ENCODE measurements at places on chromosomes 7 and 10.
A peak's percentile ranks its signal among the peaks of the same experiment; 100 is the strongest.

GRCh38 chr7:377080-378040 is 87.4 kb downstream of the FOXL3 start:
- no peak for DNase-seq

- peak; percentile 92 for DNase-seq
Measured at GRCh38 chr10:10826125-10826524, 191.5 kb upstream of the CELF2 start.

DNA sequence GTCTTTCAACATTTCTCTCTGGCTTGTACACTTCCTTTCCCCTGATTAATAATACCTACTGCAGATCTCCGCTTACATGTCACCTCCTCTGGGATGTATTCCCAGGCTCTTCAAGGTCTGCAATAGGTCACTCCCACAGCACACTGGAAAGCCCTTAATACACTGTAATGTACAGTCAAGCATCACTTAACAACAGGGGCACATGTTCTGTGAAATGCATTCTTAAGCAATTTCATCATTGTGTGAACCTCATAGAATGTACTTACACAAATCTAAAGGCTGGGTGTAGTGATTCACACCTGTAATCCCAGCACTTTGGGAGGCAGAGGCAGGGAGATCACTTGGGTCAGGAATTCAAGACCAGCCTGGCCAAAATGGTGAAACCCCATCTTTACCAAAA is 1.9 kb downstream of the COX15 start:
- DNase-seq = peak; percentile 19

DNA sequence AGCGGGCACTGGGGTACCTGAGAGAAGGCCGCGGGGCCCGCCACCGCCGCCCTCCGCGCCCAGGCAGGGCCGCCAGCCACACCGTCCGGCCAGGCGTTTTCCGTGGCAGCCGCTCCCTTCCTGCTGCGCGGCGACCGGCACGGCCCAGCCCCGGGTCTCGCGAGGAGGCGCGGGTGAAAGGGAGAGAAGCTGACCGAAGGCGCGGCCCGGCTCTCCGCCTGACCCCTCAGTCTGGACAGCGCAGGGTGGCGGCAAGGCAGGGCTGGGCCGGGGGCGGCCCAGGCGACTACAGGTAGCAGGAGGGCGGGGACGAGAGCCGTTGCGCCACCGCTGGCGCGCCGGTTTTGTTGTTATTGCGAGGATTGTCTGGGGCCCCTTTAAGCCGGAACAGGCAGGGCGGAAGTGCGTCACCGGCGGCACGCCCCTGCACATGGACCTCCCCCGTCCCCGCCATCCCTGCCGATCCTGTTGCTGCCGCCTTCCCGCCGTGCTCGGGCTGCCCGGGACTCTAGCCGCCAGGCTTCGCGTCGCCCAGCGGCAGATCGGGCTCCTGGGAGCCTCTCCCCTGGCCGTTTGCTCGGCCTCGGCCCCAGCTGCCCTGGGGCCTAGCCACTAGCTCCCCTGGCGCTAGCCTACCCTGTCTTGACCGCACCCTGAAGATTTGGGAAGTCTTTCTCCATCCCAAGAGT is at the start of gene HERPUD2:
HERPUD2 (minus strand) TSS at position 352 of the 689 bp plus-strand sequence. CDS start 805 bp downstream, outside the sequence.
- peak; percentile 96 for DNase-seq

GRCh38 chr7:104627516-104627915 is 299.1 kb downstream of the LHFPL3 start:
- DNase-seq = peak; percentile 39

GRCh38 chr7:3980300-3980643 is 679.2 kb downstream of the SDK1 start:
- DNase-seq = no peak

DNA sequence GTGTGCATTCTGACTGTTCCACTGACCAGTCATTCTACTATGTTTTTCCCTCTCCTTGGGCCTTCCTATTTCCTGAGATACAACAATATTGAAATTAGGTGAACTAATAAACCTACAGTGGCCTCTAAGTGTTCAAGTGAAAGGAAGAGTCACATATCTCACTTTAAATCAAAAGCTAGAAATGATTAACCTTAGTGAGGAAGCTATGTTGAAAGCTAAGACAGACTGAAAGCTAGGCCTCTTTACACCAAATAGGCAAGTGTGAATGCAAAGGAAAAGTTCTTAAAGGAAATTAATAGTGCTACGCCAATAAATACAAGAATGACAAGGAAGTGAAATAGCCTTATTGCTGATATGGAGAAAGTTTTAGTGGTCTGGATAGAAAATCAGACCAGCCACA is 5.7 kb upstream of the DYNC1I1 start:
- no peak for DNase-seq

GRCh38 chr7:143223784-143224183 is 1.9 kb downstream of the TAS2R40 start:
- DNase-seq = no peak

DNA sequence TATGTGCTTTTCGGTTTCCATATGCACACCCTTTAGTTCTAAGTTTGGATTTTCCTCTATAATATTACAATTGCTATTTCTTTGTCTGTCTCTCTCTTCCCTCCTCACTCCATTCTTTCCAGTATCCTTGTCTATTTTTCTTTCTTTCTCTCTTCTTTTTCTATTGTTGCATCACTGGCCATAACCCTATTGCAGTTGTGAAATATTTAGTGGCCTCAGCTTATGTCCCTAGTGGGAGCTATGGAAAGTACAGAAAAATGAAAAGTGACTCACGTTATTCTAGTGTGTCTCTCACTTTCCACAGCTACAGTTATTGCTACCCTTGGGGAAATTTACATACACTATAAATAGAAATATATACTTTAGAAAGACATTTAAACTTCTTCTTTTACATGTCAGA is 59.1 kb downstream of the CNTNAP2 start:
- DNase-seq = no peak

DNA sequence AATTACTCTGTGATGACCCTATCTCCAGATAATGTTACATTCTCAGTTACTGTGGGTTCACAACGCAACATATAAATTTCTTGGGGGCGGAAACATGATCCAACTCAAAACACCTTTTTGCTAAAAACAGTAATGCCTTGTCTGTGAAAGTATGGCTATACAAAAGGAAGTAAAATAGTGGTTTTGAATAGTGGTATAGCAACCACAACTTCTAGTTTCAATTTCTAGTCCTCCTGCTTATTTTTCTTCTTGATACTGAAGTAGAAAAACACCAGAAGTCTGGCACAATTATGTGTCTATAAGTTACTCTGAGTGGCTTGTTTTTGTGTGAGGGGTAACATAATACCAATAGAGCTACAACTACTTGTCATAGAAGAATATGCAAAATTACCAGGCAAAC is 21.5 kb upstream of the ZNF800 start:
- no peak for DNase-seq

- no peak for DNase-seq
Measured at GRCh38 chr7:151371266-151371665, 29.7 kb downstream of the NUB1 start.

DNA sequence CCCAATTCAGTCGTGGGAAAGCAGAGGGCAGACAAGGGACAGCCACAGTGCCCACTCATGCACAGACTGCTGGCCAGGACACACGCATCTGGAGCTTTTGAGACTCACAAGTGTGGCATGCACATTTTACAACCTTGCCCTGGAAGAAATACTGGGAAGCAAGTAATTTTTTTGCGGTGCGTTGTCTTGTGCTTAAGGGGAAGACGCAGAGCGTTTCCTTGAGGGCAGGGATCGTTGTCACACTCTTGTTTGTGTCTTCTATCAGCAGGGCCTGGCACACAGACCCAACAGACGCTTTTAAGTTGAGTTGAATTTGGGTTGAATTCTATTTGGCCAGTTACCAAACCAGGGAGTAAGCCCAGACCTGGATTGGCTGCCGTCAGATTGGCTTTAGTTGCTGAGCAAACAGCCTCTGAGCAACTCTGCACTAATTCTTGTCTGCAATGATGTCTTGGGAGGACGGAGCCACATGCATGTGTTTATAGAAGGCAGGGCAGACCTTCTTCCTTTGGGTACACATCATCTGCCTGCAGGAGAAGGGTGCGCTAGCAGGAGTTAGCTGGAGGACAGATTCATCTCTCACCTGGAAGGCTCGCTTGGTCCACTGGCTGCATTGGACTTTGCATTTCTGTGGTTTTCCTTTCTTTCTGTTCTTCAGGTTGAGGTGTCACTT is 38.4 kb downstream of the IL2RA start:
- DNase-seq = peak; percentile 81

DNA sequence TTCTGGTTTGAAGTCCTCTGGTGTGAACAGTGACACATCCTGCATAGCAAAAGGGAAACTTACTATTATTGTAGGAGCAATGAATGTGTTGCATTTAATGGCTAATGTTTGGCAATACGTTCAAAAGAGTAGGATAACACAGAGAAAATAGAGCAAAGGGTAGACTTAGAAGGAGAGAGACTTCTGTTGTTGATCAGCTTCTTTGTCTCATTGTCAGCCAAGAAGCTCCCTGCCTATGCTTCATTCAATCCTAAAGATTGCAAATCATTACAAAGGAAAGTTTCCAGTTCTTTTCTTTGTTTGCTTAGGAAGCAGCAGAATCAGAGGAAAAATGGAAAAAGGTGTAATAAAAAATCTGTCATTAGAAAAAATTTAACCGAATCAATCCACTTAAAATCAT is 7.9 kb upstream of the TSPAN13 start:
- no peak for DNase-seq

DNA sequence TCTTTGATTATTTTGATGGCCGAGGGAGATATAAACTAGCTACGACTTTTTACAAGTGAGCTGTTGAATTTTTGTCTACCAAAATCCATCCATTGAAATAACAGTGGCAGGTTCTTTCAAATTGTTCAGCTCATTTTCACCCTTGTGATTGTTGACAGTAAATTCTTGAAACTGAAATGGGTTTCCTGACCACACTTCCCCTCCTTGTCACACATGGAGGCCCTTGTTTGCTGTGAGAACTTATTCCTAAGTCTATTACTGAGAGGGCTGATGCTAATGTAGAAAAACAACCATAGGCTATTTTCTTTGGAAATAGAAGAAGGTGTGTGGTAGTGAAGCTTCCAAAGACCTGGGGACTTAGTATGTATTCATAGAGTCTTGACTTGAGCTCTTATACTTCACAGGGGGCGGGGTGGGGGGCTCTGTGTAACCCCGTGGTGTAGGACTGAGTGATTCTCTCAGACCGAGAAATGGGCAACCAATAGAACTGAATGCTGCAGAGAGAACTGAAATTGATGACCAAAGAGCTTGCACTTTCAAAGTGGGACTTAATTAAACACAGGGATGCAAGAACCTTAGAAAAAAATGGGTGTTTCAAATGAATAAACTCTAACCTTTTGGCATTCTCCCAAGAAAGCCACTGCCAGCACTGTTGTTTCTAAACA is 718.9 kb downstream of the CCSER2 start:
- no peak for DNase-seq

DNA sequence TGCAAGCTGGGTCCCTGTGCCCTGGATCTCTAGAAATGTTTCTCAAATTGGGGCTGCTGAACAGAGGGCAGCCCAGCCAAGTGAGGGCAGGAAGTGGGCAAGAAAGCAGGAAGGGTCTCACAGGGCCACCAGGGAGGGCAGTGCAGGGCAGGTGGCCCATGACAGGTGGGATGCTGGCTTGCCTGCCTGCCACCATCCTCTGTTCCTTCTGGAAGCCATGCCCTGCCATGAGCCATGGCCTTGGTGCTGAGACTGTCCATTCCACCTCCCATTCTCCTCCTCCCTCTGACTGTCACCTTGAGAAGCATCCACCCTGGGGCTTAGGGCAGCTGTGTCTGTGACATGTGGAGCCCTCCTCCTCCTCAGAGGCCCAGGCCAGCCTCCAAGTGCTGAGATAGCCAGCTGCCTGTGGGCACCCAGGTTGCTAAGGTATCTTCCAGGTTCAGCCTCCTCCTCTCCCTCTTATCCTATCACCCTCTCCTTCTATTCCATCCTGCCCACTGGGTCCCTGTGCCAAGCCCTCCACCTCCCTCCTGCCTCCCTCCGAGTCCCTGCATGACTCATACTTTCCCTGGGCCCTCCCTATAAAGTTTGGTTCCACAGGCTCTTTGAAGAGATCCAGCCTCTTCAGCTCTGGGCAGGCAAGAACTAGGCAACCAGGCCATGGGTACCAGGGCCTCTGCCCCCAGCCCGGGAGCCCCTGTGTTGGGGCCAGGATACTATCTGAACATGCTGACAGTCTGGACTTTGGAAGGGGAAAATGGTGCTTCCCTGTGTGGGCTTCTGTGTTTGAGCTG is 1.3 kb downstream of the VSIR start:
- DNase-seq = peak; percentile 77

DNA sequence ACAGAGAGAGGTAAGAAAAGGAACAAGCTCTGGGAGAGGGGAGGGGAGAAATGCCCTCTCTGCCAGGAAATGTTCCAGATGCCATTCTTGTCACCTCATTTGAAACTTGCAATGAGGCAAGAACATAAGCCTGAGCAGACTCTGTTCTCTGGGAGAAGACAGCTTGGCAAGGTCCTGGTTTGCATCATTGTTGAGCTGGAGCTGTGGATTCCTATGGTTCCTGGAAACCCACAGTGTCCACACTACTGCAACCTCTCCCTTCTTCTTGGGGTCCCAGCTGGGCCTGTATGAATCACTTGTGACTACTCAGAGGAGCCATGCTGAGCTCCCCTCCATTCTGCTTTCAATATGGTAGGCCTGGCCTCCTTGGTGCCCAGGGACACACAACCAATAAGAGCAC is 60.8 kb upstream of the HECTD2 start:
- DNase-seq = peak; percentile 95

GRCh38 chr10:45997994-45998763 is 25.9 kb downstream of the TIMM23 start:
- DNase-seq = no peak

- DNase-seq = no peak
Measured at GRCh38 chr7:45590679-45591057, 16.5 kb downstream of the ADCY1 start.

DNA sequence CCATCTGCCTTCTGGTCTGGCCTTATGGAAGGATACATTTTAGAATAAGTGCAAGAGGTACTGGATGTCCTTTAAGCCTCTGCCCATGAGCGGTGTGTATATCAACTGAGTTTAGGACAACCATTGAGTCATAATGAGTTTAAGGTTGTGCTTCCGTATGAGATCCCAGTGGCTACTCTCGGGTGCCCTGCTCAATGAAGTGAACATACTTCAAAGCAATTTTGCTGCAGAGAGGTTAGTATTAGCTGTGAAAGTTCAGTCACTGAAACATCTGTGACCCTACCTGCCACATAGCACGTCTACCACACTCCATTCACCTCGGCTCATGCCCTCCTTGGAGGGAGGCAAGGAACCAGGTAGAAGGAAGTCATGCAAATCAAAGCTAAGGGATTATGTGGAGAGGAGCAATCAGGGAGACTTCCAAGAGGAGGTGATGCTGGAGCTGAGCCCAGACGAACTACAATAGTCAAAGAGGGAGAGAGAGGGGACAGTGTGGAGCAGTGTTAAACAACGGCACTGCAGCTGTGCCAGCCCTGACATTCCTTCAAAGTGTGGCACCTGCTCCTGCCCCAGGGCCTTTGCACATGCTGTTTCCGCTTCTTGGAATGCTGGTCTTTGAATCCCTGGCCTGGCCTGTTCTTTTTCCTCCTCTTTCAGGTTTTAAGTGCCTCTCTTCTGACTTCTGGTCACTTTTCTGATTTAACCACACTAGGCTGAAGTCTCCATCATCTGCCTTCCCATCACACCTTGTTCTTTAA is 25.4 kb downstream of the BTBD16 start:
- DNase-seq = no peak

- DNase-seq = no peak
Measured at GRCh38 chr10:91012502-91012901, 91.6 kb upstream of the ANKRD1 start.

- DNase-seq = no peak
Measured at GRCh38 chr7:6344278-6344677, 71.9 kb upstream of the CYTH3 start.

- peak; percentile 65 for DNase-seq
Measured at GRCh38 chr10:5665373-5666007, 905 bp downstream of the ASB13 start.

- peak; percentile 94 for DNase-seq
Measured at GRCh38 chr10:31171402-31172083, 139.9 kb upstream of the ZNF438 start.

Measured in foreskin fibroblast (primary cell).